ENCODE measurements at places on chromosomes 6 and 20.

- DNase-seq: no peak
These were observed 515.1 kb upstream of the SOX4 start for GRCh38 chr6:21078497-21078896.

DNA sequence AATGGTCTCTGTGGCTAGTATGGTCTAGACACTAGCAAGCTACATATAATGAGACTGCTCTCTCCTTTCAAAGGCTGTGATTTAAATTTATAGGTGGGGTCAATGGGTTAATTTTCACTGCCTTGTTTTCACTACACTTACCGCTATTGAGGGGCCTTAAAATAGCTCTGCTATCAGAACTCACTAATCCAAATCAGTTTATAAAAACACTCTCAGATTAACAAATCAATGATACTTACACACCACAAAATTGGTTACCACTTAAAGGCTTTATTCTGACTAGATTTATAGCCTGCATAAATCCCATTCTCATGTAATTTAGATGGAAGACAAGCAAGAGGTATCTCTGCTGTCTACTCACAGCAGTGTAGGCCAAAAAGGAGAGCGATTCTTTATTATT is 313.0 kb upstream of the AGPAT4 start:
- DNase-seq: no peak

GRCh38 chr20:37404461-37404890 is 58.5 kb downstream of the SRC start:
- DNase-seq: no peak

DNA sequence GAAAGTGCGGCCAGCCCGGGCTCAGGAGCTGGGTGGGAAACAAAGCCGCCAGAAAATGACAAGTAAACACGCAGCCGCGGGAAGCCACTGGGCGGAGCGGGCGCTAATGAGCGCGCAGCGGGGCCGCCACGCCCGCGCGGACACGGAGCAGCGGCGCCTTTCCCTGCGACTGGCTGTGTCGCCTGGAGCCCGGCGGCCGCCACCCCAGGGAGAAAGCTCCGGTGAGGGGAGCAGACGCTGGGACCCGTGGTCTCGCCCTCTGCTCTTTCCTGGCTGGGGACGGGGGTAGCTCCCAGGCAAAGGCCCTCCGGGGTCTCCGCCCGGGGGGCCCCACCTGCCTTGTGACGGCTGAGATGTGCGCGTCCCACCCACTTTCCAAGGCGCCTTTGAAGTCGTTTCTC is 54.9 kb downstream of the PRR18 start:
- DNase-seq: no peak

DNA sequence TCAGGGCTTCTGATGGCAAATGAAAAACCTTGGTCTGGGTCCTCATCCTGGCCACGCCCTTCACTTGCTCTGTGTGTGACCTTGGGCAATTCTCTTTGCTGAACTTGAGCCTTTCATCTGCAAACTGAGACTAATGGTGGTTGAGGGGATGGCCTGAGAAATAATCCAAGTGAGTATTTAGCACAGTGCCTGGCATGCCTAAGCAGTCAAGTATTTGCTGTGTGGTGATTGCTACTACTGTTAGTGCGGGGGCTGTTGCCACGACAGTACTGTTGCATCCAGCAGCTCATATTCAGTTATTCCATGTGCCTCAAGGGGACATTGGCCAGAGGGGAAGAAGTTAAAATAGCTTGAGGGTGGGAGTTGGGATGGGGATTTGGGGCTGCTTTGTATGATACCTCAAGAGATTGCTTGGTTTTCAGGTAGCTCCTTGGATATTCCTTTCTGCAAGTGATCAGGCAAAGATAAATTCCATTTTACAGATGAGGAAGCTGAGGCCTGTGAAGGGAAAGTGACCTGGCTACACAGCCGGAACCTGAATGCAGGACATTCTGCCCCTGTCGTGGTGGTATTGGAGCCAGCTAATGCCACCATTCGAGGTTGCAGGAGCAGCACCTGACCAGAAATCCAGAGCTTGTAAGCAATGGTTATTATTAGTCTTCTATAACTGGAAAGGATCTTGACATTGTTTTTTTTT is 45.1 kb upstream of the EPB41L1 start:
- DNase-seq: no peak

- no peak for DNase-seq
These were observed 60.0 kb downstream of the CPNE5 start for GRCh38 chr6:36779227-36779626.

GRCh38 chr6:142325111-142325510 is 23.3 kb downstream of the ADGRG6 start:
- no peak for DNase-seq

DNA sequence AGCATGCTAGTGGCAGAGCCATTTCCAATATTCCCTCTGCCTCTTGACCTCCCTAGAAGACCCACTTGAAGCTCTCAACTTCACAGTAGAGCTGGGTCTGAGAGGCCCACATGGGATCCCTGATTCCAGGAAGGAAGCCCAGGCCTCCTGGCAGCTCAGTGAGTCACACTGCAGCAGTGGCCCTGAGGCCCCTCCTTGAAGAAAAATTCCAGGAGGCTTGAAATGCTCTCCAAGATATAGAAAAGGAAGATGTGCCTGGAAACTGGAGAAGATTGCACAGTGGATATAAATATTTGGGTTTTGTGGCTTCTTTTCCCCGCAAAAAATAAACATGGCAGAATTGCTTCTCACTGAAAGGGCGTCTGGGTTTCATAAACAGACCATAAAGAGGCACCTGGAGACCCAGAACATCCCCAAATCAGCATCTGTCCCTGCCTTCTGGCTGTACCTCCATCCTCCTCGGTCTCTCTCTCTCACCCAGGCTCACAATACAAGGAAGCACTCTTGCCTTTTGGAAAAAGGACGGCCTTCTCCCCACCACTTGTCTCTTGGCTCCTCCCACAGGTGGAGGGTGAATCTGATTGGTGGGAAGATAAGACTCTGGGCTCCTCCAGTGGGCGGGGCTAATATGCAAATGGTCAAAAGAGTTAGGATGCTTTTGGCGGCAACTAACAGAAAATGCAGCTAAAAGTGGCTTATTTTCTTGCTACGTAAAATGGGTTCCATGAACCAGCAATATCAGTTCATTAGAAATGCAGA is 200.0 kb upstream of the SULF2 start:
- no peak for DNase-seq

- DNase-seq: no peak
These were observed 12.1 kb downstream of the TMX4 start for GRCh38 chr20:8007490-8007889.

- DNase-seq: no peak
These were observed 313.3 kb downstream of the RNGTT start for GRCh38 chr6:88650029-88650619.

GRCh38 chr6:111817451-111818120 is 55.7 kb downstream of the FYN start:
- no peak for DNase-seq

GRCh38 chr6:80339421-80339820 is 232.9 kb downstream of the BCKDHB start:
- no peak for DNase-seq

DNA sequence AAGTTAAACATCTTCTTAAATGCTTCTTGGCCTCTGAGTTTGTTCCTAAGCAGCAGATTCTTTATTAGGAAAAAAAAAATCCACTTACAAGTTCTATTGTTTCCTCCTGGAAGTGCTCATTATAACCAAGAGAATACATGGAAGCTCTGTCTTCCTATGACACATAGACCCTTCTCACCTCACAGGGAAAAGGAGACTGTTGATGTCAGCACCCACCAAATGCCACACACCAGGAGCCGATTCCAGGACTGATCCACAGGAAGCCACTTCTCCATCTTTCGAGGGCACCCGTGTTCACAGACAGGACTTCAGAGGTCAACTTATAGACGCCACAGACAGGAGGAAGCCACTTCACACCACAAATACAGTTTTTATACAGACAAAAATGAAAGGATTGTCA is 13.4 kb upstream of the BNIP5 start:
- DNase-seq: no peak

- no peak for DNase-seq
These were observed 16.5 kb downstream of the HACE1 start for GRCh38 chr6:104843229-104843628.

- no peak for DNase-seq
These were observed 1.3 kb upstream of the VSX1 start for GRCh38 chr20:25083141-25083772.

DNA sequence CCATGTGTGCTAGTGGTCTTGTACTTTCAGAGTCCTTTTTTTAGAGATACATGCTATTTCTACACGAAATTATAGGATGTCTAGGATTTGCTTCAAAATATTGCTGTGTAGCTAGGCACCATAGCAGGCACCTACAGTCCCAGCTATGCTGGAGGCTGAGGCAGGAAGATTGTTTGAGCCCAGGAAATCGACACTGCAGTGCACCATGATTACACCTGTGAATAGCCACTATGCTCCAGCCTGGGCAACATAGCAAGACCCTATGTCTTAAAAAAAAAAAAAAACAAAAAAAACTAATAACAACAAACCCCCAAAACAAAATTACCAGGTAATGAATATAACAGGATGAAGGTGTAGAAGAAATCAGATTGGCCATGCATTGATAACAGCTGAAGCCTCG is 121.7 kb downstream of the NFATC2 start:
- DNase-seq: no peak

DNA sequence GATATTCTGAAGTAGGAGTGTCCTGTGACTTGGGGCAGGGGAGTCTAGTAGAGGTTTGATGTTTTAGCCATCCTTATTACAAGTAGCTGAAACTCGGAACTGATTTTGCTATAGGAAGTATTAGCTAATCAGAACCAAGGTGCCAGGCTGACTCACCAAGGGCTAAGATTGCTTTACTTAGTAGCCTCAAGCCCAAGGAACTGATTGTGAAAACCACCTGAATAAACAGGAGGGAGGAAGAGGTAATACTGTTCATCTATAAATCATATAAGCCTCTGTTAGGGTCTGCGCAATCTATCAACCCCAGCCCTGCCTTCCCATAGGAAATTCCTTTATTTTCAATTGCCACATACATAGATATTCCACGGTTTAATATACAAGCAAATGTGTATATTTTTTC is 54.4 kb downstream of the GNAS start:
- DNase-seq: no peak

- no peak for DNase-seq
These were observed 84.0 kb upstream of the TULP1 start for GRCh38 chr6:35596448-35597442.

DNA sequence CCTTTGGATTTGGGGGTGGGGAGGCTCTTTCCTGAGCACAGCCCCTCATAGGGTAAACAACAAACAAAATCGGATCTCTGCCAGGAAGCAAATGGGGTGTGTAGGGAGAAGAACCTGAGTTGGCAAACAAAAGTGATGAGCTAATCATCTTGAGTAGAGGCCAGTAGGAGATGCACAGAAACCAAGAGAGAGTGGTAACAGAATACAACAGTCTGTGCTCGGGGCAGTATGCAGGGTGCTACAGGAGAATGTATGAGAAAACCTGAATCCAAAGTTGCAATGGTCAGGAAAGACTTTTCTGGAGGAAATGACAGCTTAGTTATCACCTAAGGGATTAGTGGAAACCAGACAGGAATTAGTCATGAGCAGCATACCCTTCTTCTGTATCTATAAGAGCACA is 177.8 kb downstream of the CDKAL1 start:
- no peak for DNase-seq

DNA sequence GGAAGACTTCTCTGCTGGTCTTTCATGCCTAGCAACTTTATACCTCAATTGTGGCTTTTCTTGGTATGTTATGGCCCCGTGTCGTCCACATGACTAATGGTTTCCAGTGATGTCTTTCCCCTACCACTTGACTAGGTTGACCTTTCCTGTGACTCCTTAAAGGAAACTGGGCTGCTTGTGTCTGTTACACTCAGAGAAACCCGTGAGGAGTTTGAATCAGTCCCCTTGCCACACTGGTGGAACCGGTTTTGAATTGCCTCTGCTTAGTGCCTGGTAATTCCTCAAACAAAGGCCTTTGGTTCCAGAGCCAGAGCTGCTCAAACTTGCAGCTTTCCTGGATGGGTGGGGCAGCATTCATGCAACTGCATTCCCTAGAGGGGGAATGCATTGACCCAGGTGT is 21.9 kb downstream of the ECT2L start:
- DNase-seq: no peak

- no peak for DNase-seq
These were observed 87.9 kb upstream of the CNKSR3 start for GRCh38 chr6:154598399-154598798.

DNA sequence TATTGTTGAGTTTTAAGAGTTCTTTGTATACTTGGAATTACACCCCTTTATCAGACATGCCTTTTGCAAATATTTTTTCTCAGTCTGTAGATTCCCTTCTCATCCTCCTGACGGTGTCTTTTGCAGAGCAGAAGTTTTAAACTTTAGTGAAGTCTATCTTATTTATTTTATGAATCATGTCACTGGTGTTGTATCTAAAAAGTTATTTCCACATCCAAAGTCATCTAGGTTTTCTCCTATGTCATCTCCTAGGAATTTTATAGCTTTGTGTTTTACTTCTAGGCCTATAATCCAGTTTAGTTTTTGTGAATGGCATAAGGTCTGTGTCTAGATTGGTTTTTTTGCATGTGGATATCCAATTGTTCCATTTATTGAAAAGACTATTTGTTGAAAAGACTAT is 271.3 kb downstream of the KIF16B start:
- no peak for DNase-seq

DNA sequence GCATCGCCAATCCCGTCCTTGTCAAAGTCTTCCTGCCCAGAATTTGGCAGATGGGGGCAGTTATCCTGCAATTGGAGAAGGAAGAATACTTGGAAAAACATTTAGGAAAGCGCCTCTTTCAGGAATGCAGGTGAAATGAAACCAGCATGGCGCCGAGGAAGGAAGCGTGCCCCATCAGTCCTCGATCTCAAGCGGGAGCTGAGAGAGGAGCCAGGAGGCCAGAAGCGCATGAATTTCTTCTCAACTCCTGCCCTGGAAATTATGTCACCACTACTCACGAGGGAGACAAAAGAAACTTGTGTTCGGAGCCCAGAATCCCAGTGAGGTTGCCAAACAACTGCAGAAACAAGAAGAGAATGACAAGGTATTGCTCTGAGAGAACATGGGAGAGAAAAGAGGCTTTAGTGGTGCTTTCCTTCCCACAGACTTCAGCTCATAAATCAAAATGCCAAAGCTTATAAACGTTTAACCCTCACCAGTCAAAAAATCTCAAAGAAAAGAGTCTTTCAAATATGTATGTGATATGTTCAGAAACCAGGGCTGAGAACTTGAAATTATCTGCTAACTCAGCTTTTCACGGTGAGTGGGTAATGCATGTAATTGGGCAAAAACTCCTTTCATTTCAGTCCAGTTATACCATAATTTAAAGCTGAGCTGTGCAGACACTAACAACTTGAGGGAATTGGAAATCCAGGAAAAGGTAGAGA is 23.9 kb downstream of the THBS2 start:
- no peak for DNase-seq

Measured in stimulated activated CD8-positive, alpha-beta memory T cell treated with anti-CD3 and anti-CD28 coated beads, Interleukin-12 subunit alpha, Interleukin-12 subunit beta, amount 100 ng/mL, for 1 hour (primary cell).